ENCODE measurements at places on chromosomes 6 and 20.

- peak; percentile 34 for DNase-seq
Measured at GRCh38 chr6:116561377-116562018, 7.9 kb downstream of the CALHM4 start.

GRCh38 chr6:15499125-15499524, 163.7 kb downstream of the DTNBP1 start:
- no peak for DNase-seq

- DNase-seq: no peak
Measured at GRCh38 chr6:68044264-68044663, 590.8 kb upstream of the ADGRB3 start.

GRCh38 chr20:24530131-24530680, 60.8 kb downstream of the SYNDIG1 start:
- no peak for DNase-seq

DNA sequence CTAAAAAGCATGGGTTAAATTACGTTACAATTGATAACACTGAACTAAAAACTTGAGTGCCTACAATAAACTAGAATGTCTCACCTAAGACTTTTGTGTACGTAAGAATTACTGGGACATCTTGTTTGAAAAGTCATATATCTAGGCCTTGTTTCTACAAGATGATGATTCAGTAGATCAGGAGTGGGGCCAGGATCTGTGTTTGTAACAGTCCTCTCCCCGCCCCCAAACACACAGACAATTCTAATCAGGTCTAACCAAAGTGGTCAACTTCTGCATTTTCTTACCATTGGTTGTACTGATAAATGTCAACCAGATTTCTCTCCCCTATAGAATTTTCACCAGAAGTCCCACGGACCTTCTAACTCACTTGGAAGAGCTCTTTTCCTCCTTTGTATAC, 56.9 kb downstream of the RAMACL start:
- no peak for DNase-seq

GRCh38 chr6:41648921-41649320, 10.7 kb downstream of the MDFI start:
- DNase-seq: no peak

- no peak for DNase-seq
Measured at GRCh38 chr6:41805830-41806774, 18.6 kb downstream of the TOMM6 start.

DNA sequence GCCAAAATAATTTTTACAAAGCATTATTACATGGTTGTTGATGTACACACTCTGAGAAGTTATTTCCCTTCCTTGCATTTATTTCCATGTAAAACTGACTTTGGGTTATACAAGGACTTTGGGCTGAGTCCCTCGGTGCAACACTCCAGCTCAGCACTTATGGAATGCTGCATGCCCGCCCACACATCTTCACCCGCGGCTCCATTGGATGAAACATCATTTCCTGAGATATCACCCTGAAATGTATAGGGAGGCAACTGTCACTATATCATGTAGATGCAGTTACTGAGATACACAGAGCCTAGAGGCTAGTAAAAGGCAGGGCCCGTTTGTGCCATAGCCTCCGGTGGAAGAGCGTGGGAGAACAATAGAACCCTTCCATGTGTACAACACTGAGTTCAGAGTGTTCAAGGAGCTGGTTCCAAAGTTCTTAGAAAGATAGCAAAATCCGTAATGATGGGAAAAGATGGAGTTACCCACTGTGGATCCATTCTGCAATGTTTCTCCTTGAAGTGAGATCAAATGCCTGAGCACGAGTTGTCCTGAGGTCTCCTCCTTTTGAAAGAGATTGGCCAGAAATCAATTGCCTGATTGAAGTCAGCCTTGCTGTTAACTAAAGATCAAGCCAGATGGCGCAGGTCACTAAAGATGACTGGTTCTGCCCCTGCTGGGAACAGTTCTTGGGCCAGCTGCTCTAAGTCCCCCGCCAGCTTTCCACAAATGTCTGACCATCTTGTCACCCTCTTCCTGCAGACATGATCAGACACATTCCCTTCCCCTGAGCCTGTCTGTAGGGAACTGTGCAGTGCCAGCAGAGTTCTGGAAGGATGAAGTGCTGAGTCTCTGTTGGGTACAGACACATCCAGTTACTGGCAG, 100.9 kb upstream of the IYD start:
- DNase-seq: no peak

GRCh38 chr6:10412461-10413261, 2.2 kb downstream of the TFAP2A start:
- DNase-seq: no peak

DNA sequence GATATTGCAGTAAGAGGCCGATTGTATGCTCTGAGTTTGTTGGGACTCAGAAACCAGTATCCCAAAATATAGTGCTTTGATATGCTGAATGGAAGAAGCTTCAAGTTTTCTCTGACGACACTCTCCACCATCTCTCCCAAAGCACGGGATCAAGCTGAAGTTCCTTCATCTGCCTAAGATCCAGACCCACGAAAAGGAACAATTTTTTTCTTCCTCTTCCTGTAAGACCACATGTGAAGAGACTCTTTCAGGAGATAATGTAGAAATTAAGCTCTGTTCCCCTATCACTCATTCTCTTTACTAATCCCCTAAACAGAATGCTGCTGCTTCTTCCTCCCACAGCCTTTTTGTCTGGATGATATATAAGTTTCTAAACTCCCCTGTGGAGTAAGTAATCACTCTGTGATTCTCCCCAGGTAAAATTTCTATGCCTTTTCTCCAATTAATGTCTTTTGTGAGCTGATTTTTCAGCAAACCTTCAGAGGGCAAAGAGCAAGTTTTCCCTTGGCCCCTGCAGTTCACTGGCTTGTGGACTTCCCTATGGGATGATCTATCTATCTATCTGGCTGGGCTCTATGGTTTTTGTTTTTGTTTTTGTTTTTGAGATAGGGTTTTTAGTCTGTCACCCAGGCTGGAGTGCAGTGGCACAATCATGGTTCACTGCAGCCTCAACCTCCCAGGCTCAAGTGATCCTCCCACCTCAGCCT, 13.5 kb upstream of the PNRC1 start:
- no peak for DNase-seq

DNA sequence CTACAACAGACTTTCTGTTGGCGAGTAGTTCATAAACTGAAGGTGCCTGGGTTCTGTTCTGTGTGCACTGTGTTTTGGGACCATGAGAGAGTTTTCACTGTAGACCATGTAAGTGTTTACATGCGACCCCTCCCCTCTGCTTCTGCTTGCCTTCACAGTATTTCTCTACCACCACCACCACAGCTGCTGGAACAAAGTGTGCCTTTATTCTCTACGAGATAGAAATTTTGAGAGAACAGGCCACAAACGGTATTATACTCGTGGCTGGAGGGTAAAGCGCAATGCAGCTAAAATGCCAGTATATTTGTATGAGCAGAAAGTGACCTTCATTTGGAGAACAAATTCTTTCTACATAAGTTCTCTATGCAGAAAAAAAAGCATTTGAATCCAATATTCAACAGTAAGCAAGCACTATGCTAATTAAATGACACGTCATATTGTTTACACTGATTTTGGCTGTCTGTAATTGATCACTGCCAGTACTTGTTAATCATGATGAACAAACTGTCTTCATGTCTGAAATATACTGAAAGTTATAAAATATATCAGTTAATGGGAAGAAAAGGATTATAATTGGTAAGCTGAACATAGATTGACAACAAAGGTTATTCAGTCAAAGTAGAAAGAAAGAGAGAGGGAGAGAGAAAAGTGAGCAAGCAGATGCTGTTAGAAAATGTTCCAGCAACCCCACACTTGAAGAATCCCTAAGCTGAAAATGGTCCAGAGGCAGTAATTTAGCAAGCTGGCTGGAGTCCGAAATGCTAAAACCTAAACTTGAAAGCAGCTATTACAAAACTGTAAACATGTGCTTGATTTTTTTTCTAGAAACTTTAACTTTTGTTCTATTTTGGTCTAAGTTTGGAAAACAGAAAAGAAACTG, 8.8 kb downstream of the CLDN20 start:
- no peak for DNase-seq

DNA sequence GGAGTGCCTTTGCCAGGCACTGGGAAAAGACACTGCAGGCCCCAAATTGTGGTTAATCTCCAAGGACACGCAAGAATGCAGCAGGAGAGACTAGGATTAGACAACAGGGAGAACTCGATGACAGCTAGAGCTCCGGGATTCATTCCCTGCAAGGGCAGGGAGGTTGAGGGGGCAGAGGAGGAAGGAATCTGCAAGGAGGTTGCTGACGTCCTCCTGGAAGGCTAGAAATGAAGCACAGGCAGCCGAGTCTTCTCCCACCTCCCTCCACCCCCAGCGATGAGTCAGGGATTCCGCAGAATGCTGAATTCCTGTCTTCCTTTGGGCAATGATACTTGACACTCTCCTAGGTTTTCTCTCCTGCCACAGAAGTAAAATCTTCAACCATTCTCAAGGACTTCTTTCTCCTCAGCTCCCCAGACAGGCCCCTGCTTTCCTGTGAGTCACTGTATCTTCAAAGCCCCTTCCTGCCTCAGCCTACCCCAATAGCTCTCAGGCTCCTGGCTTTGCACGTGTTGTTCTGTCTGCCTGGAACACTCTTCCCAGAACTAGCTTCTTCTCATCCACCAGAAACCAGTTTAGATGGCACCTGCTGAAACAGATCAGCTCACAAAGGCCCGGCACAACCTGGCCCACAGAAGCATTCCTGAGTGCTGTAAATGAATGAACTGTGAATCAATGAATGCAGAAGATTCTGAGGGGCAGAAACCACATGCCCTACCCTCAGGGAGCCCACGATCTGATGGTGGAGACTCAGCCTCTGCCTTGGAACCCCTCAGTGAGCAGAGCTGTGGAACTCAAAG, 85.6 kb downstream of the MRPL14 start:
- no peak for DNase-seq

DNA sequence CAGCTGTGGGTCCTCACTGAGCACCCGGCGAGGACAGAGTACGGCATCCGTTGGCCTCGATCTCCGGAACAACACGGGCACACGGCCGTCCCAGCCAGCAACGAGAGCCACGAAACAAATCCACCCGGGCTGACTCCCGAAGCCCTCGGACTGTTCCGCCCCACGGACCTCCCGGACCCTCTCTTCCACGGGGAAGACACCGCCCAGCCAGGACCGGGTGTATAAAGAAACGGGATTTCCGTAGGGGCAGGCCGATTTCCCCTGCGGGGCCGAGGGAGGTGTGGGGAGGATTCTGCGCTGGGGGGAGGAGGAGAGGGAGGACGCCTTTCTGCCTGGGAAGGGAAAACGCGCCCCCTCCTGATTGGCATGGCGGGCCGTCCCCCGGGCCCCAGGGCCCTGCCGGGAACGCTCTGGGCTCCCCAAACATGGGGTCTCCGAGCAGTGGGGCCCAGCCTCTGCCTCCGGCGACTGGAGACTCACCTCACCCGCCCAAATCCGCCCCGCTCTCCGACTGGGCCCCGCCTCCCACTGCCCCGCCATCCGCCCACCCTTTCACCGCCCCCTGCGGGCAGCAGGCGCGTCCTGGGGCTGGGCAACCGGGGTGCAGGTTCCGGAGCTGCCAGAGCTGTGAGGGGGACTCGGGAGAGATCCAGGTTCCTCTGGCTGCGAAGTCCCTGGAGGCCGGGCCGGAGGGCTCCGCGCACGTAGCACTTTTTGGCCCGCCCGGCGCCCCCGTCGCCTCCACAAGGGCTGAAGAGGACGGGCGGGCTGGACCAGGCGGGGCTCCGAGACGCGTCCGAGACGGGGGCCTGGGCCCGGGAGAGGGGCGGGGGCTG, 679 bp upstream of the PPDPF start:
- peak; percentile 27 for DNase-seq

DNA sequence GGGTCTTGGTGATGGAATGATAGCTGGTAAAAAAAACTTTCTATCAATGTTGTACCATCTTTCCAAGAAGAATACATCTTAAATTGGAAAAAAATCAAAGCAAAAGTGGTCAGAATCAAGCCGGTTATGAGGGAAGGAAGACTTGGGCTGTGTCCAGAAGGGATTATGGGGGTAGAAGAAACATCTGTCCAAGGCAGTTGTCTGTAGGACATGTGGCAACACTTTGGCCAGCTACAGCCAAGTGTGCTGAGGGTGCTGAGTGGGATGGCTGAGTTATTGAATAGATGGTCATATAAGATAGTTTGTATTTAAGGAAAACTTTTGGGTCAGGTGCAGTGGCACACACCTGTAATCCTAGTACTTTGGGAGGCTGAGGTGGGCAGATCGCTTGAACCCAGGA, 38.4 kb downstream of the INSM1 start:
- DNase-seq: no peak

DNA sequence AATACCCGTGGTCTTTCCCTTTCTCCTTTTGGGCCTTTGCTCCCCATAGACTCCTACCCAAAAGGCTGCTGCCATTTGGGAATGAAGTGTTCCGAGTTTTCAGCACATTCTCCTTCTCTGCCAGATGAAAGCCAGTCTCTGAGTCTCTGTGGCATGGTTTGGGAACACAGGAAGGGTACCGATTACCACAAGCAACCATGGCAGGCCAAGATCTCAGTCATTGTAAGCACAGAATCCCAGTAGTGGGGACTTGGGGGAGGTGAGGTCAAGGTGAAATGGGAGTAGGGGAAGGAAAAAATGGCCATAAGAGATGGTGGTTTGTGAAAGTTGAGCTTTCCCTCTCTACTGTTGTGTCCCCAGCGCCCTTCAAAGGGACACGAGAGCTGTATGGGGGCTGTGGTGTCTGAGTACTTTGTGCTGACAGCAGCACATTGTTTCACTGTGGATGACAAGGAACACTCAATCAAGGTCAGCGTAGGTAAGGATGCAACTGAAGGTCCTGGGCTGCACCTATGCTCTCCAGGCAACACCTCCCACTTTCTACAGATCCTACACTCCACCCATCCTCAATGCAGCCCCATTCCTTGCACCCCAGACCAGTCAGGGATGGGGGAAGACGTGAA, 4.1 kb downstream of the CFB start:
- no peak for DNase-seq

DNA sequence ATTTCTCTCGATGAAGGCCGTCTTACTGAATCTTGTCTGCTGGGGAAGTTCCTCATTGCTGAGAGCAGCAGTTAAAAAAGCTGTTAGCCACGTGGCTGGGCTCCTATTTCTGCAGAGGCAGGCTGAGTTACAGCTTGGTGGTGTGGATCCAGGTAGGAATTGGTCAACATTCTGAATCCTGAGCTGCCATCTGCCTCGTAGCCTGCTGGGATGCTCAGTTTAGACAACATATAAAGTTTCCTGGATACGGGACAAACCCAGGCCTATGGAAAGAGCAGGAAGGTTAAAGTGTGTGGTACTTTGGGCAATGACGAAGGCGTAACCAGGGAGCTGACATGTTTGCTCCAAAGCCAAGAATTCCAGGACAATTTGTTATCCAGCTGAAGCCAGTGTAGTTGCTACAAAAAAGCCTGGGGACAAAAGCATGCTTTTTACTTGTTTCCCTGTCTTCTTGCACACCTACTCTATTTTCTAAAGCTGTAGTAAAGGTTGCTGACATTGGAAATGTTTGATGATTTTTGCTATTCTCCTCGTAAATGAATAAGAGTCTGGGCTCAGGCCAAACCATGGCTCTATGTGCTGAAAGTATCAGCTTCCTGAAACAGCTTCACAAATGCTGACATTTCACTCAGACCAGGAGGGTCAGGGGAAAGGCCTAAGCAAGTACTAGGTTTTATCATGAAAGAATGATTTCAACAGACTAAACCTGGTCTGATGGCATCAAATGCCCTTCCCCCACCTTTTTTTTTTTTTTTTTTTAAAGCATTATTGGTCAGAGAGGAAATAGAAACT, 12.4 kb upstream of the MYLK2 start:
- DNase-seq: no peak

Data from stimulated activated CD8-positive, alpha-beta memory T cell treated with anti-CD3 and anti-CD28 coated beads, Interleukin-7, amount 100 ng/mL, for 4 hours (primary cell).